ENCODE measurements at places on chromosomes 7 and 10. TPM values are rescaled to one million over a fixed set of nuclear protein-coding genes. Genes with fewer than 3 reads are reported as not detected.

DNA sequence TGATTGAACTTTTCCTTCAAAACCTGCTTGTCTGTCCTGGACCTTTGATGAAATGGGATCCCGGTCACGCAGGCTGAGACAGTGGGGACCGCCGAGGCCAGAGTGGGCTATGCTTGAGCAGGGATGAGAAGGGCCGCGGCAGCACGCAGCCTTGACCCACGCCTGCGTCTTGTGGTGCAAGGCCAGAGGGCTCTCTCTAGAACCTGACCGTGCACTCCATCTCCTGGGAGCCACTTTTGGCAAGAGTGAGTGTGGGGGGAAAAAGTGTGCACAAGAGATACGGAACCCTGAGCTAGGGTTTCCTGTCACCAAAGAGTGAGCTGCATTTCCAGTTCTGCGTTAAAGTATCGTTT lies 42.4 kb downstream of the WIPI2 start:
- no peak overlapping the region for H3K4me3 ChIP-seq
- H3K4me1 ChIP-seq = no peaks in the 10 kb centered on the region
- H3K36me3 ChIP-seq = peaks cover 13% of the 10 kb centered on the region
- H3K27ac ChIP-seq = no peak overlapping the region
- no peak for DNase-seq

- no peaks in the 10 kb centered on the region for H3K27me3 ChIP-seq
- no peaks in the 10 kb centered on the region for H3K36me3 ChIP-seq
- no peak overlapping the region for H3K27ac ChIP-seq
- H3K4me1 ChIP-seq = peaks cover 8% of the 10 kb centered on the region
- DNase-seq = peak; percentile 79
- no peak overlapping the region for H3K4me3 ChIP-seq
Measured at GRCh38 chr10:14547816-14548215, 217.1 kb upstream of the FRMD4A start.

The OR6B1 gene
- polyA plus RNA-seq = not detected

The AUTS2 gene
- 32.0 TPM for polyA plus RNA-seq

GRCh38 chr7:34417781-34418180 lies 240.2 kb upstream of the NPSR1 start:
- no peak overlapping the region for H3K27ac ChIP-seq
- no peak for DNase-seq
- no peaks in the 10 kb centered on the region for H3K4me1 ChIP-seq
- no peak overlapping the region for H3K4me3 ChIP-seq
- no peaks in the 10 kb centered on the region for H3K27me3 ChIP-seq

DNA sequence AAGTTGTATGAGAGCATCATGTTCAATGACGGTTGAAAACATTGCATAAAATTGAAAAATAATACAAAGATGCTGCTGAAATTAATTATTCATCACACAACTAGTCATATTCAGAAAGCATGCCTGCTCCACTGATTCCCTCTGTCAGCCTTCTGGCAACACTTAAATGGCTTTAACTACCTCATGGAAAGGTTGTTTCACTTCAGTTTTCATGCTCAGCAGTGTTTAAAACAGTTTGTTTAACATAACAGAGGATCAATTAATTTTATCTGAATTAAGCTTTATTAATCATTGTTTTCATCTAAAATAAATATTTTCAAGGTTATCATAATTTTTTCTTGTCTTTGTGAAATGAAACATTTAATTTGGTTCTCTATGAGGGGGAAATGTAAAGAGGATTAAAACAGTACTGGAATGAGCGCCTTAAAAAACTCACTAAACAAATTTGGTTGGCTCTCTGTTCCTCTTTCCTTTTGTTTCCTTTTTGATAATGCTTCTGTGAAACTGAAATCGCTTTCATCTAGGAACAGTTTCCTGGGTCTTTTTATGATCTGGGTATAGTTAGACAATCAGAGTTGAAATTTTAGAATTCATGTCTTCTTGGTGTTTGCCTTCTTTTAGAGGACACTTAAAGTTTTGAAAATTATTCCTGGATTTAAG lies 427.4 kb downstream of the SH2D4B start:
- H3K4me3 ChIP-seq = no peak overlapping the region
- no peaks in the 10 kb centered on the region for H3K27me3 ChIP-seq
- no peaks in the 10 kb centered on the region for H3K36me3 ChIP-seq
- H3K27ac ChIP-seq = no peak overlapping the region
- no peaks in the 10 kb centered on the region for H3K4me1 ChIP-seq

DNA sequence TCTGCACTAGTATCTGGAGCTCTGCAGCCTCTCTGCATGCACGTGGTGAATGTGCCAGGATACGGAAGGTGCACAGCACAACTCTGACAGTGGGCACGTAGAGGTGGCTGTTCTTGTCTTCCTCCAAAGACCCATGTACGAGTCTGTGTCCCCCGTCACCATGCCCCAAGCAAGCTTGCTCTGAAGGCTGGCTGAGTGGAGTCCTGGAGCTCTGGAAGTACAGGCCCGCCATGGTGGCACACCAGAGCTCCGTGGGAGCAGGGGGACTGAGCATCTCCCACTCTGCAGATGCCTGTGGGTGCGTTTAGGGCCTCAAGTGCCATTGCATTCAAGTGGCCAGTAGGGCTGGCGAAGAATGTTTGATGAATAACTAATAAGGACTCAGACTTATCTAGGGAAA lies 17.1 kb downstream of the BCCIP start:
- no peaks in the 10 kb centered on the region for H3K4me1 ChIP-seq
- H3K27me3 ChIP-seq = no peaks in the 10 kb centered on the region
- no peak overlapping the region for H3K27ac ChIP-seq
- no peak overlapping the region for H3K4me3 ChIP-seq

All from GM23338 (cell line).